ENCODE measurements at places on chromosomes 16 and 17.

DNA sequence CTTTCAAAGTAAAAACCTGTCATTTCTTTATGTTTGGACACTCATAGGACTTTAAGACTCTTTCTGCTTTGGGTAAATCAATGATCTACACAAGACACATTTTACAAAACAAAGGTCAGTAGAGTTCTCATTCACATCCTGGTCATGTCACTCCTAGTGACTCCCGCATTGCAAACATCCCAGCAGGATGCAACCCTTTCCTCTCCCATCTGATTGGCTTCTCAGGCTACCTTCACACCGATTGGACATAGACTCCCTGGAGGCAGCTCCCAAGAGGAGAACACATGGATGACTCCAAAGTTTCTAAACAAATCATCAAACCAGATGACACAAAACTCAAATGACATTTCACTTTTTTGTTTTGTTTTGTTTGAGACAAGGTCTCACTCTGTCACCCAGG is 43.8 kb upstream of the ACSM2B start:
- DNase-seq, result no peak

DNA sequence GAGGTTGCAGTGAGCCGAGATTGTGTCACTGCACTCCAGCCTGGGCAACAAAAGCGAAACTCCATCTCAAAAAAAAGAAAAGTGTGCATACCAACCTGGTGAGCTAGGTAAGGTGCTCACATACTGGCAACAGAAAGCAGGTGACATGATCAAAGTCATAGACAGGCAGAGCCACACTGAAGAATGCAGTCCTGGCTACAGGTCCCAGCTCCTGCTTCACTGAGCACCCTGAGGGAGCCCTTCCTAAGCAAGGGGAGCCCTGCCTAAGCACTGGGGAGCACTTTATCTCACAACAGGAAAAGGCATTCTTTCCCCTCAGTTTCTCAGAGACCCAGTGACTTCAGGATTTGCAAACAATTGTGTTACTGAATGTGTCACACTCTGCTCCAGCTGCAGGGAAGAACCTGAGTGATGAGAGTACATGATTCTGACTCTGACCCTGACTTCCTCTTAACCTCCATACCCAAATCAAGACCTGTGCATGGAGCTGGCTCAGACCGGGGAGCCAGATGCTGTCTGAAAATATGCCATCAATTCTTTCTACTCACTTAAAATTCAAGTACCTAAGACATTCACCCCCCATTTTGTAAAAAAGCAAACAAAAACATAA is 40.5 kb downstream of the ANKRD11 start:
- no peak for DNase-seq

DNA sequence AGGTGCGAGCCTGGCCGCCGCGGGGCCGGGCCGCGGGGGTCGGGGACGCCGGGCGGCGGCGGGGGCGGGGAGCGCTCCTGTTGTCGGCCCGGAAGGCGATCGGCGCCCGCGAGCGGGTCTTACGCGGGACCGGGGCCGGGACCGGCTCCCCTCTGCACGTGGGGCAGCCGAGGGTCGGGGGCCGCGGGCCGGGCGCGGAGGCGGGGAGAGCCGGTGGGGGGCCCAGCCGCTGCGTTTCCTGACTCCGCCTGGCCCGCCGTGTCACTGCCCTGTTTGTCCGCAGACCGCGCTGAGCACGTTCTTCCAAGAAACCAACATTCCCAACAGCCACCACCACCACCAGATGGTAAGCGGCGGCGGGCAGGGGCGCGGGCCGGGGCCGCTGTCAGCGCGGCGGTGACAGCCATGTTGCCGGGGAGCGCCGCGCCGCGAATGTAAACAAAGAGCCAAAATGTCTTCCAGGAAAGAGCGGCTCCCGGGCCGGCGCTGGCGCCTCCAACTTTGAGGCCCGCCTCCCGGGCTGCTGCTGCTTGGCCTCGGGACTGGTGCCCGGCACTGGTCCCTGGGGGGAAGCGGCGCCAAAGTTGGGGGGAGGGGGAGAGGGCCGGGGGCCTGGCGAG is 586 bp downstream of the UBALD2 start:
- DNase-seq, result no peak

GRCh38 chr16:9136596-9136995 is 45.2 kb downstream of the HAPSTR1 start:
- no peak for DNase-seq

DNA sequence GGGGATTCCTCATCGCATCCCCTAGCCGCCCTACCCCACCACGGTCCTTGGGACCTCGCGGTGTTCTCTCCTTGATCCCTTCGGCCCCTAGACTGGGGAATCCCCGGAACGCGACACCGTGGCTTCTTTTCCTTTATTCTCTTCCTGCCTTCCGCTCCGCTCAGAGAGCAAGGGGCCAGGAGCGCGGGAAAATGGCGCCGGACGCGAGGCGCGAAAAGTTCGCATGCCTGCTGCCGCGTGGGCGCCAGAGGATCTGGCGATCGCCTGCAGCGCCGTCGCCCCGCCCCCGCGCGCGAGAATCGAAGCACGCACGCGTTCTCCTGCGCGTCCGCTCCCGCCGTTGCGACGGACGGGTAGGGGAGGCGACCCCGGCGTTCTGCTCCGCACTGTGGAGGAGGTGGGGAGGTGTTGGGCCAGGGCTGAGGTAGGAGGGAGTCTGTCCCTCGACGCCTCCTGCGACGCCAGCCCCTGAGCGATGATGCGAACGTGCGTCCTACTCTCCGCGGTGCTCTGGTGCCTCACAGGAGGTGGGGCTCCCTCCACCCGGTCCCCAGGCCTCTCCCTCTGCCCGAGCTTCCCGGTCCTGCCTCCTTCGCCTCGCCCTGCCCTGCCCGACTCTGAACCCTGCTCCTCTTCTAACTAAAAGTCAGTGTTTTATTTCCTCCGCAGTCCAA is at the start of gene ZPBP2:
Gene ZPBP2, plus strand, starts transcription at position 323 of the 674 bp plus-strand sequence. Its CDS starts 153 bp downstream, at position 476.
- DNase-seq, result no peak

DNA sequence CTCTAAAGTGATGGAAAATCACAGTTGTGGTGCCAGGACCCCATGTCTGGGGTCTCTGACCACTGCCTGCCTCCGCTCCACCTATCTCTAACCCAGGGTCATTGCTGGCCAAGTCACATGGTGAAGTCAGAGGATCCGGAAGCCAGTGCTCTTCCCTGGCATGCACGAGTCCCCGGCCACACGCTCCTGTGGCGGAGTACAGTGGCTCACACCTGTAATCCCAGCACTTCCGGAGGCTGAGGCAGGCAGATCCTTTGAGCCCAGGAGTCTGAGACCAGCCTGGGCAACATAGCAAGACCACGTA is 21.5 kb upstream of the RBFOX3 start:
- DNase-seq, result no peak

GRCh38 chr17:74214484-74215341 is 1.3 kb downstream of the TTYH2 start:
- DNase-seq, result no peak

DNA sequence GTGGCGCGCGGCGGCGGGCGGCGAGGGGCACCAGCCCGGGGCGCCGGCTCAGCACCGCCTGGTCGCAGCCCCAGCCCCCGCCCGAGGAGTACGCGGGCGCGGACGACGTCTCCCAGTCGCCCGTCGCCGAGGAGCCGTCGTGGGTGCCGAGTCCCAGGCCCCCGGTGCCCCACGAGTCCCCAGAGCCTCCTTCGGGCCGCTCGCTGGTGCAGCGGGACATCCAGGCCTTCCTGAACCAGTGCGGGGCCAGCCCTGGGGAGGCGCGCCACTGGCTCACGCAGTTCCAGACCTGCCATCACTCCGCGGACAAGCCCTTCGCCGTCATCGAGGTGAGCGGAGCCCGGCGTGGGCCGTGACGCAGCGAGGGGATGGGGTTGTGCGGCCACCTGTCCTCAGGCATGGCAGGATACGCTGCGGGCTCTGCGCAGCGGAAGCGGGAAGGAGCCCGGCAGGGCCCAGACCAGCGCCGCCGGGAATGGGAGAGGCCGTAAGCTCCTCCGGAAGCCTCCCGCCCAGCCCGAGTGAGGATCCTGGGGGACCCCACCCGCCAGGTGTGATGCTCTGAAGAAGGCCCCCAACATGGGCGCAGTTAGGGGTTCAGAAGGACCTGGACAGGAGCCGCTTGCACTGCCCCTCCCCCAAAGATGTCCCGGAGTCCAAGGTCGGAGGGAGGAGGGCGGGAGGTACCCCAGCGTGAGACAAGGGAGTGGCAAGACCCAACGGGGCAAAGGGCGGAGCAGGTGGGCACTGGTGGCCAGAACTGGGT is 522 bp downstream of the NAGS start:
- DNase-seq, result no peak

GRCh38 chr16:3510416-3510815 is 9.6 kb downstream of the CLUAP1 start:
- DNase-seq, result no peak

- no peak for DNase-seq
These were observed 93.4 kb upstream of the TNRC6A start for GRCh38 chr16:24635900-24636610.

DNA sequence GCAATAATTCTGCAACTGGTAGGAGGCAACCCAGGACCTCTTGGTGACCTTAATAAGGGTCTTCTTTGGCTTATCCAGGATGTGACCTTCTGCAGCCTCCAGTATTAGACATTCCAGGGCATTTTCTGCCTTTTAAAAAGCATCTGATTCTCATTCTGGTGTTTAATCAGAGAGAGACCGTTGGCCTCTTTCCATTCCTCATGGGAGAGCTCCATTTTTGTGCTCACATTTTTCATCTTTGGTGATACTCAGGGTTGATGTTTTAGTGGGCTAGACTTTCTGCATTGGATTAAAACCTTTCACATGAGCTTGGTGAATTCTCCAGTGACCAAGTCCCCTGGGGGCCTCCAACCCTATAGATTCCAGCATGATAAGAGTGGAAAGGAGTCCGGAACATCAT is 150.2 kb upstream of the CACNG5 start:
- no peak for DNase-seq

- no peak for DNase-seq
These were observed 239.7 kb upstream of the ERCC4 start for GRCh38 chr16:13680021-13680889.

- no peak for DNase-seq
These were observed 66.5 kb downstream of the TEX2 start for GRCh38 chr17:64196601-64197000.

DNA sequence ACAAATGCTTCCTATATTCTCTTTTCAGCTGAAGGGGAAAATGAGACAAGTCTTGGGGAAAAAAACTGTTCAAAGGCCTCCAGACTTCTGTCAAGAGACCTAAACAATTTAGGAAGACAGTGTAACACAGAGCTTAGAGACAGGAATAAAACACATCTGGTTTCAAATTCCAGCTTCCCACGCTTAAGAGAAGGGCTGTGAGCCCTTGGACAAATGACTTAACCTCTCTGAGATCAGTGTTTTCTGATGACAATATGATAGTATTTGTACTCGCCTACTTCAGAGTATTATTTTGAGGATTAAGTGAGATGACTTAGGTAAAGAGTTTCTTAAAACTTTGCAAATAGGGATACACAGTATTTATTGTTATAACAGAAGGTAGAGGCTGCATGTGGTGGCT is 29.5 kb downstream of the SMURF2 start:
- DNase-seq, result no peak
